ENCODE measurements at places on chromosomes 4 and X.

- DNase-seq, result no peak
Observed at GRCh38 chrX:68461093-68461492, 27.8 kb upstream of the OPHN1 start.

GRCh38 chr4:155546451-155546850 is 120.2 kb upstream of the GUCY1A1 start:
- no peak for DNase-seq

DNA sequence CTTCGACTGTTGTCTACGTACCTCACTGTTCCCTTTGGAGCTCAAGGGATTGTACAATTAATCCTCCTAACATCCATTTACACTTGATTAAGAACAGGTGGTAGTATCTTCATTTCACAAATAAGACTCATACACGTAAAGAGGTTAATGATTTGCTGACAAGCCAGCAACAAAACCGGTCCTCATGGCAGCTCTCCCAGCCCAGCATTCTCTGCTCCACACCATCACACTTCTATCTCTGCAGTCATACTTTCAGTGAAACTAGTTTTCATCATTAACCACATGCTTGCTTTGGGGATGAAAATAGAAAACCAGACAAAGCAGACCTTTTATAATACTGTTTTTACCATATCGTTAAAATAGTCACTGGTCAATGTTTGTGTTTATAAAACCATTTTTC is 28.7 kb upstream of the CASK start:
- DNase-seq, result no peak

- DNase-seq, result peak; percentile 46
Observed at GRCh38 chrX:97685753-97686152, 802.0 kb downstream of the RPA4 start.

DNA sequence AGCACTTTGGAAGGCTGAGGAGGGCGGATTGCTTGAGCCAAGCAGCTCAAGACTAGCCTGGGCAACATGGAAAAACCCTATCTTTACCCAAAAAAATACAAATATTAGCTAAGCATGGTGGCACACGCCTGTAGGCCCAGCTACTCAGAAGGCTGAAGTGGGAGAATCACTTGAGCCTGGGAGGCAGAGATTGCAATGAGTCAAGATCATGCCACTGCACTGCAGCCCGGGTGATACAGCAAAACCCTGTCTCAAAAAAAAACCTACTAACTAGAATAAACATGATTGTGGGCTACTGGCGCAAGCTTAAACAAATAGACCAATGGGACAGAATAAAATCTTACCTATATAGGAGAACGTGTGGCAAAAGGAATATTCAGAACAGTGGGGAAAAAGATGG is 7.3 kb downstream of the CDKL2 start:
- no peak for DNase-seq
